ENCODE measurements at places on chromosomes 16 and 17.

- peak; percentile 37 for DNase-seq
These were observed 25.6 kb downstream of the PIEZO1 start for GRCh38 chr16:88759245-88759975.

GRCh38 chr16:84836967-84837366 lies 17.2 kb downstream of the CRISPLD2 start:
- DNase-seq = no peak

DNA sequence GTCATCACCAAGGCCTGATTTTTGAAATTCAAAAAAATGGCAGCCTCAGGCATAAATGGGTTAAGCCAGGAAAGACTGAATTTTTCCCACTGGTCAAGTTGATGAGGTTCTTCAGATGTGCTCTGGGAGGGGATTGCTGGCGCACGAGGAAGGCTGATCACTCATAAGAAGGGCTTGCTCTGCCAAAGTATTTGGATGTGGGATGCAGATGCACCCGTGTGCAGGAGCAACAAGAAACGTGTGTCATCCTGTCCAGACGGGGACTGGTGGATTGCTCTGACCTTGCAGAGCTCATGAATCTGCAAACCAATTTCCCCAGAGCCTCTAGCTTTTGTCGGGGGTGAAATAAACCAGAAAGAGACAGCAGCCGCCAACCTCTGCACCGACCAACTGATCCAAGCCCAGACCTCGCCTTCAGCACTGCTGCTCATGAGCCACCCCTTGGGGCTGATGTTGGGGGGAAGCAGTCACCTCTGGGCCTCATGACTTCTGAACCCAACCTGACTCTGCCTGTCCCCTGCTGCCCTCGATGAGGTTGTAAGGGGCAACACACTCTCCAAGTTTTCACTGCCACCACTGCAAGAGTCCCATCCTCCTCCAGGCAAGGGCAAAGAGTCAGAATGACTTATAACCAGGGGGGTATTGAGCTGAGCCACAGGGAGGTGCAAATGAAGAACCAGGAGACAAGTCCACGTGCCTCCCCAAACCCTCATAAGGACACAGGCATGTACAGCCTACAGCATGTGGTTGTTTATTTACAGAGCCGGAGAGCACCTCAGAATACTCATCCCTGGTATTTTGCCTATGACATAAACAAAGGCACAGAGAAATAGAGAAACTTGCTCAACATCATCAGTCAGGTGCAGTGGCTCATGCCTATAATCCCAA lies 452.0 kb downstream of the SOX9 start:
- no peak for DNase-seq

GRCh38 chr16:48539485-48540221 lies 70.3 kb downstream of the N4BP1 start:
- no peak for DNase-seq

DNA sequence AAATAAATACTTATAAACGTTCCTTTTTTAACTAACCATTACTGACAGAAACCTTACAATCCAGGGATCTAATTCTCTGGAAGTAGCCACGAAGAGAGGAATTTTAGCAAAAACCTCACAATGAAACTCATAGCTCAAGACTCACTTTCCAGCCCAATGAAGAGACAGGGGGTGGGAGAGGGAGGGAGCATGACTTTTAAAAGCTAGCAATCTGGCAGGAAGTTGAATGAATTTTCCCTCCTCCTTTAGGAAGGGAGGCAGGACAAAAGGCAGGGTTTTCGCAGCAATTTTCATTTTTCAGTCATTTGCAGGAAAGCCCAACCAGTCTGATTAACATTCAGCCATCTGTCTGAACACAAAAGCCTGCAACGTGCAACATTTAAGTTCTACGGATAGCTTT lies 381.5 kb upstream of the PSMD7 start:
- no peak for DNase-seq

DNA sequence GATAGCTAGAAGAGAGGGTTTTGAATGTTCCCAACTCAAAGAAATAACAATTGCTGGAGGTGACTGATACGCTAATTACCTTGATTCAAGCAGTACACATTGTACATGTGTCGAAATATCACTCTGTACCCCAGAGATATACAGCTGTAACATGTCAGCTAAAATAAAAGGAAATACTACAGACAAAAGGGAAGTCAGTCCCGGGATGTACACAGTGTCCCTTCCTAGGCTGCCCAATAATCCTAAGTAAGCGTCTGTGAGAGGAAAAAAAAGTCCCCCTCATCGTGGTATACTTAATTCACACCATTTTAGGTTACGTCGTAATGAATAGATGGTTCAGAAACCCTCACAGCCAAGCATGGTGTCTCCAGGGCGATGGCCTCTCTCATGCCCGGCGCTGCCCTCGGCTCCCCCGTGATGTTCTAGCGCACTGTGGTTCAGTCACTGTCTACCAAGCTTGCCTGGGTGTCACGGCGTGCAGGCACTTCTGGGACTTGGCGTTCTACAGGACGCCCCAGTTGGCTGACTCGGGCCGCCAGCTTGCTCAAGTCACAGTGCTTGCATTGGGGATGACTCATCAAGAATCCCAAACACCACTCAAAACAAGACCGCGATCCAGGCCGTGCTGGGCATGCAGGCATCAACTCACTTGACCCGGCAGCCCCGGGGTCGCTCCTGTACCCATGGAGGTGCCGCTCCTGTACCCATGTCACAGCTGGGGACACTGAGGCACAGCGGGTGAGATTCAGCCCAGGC lies 27.6 kb downstream of the CCDC40 start:
- no peak for DNase-seq

DNA sequence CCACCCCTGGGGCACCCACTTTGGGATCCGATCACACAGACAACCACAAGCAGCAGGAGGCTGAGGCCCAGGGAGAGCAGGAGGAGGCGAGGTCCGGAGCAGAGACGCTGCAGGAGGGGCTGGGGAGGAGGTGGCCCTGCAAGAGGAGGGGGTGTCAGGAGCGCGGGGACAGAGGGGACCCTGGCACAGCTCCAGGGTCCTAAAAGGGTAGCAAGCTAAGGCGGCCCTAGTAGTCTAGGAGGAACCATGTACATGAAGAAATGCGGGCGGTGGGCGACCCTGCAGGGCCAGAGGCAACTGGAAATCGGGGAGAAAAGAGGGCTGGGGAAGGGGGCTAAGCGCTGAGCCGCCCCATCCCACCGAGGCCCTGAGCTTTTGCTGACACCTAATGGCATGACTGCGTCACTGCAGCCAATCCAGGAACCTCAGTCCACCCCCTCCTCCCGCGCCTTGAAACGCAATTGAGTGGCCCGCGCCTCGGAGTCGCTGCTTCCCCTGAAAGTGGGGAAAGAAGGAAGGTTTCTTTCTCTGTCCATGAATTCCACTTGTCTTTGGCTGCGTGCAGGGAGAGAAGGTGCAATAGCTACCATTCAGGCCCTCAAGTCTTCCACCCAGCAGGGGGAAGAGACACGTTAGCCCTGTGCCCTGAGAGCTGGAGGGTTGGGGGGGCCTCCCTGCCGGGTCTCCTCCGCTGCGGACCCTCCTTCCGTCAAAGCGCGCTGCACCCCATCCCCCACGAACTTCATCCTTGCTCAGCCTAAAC lies 1.8 kb downstream of the ASGR1 start:
- DNase-seq = peak; percentile 30

GRCh38 chr17:49407086-49407485 lies 7.6 kb downstream of the PHB1 start:
- DNase-seq = no peak

GRCh38 chr17:57504208-57504607 lies 240.9 kb downstream of the CCDC182 start:
- no peak for DNase-seq

- no peak for DNase-seq
These were observed 27.2 kb downstream of the MOSMO start for GRCh38 chr16:22035153-22035552.

- no peak for DNase-seq
These were observed 4.9 kb downstream of the HDAC5 start for GRCh38 chr17:44118427-44119050.

DNA sequence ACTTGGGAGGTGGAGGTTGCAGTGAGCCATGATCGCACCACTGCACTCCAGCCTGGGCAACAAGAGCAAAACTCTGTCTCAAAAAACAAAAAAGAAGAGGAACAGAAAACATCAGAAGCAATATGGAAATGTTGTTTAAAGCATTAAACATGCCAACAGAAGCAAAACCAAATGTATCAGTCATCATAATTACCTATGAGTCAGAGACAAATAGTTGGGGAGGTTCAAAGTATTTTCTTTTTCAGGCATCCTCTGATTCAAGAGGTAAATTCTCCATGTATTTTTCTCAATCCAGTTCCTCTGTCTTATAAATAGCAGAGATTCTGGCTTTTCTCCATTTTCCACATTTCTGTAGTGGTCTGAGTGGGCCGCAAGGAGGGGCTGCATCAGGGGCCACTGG lies 2.1 kb upstream of the TM4SF5 start:
- DNase-seq = no peak

GRCh38 chr17:27635275-27635823 lies 4.4 kb downstream of the LGALS9 start:
- DNase-seq = no peak

DNA sequence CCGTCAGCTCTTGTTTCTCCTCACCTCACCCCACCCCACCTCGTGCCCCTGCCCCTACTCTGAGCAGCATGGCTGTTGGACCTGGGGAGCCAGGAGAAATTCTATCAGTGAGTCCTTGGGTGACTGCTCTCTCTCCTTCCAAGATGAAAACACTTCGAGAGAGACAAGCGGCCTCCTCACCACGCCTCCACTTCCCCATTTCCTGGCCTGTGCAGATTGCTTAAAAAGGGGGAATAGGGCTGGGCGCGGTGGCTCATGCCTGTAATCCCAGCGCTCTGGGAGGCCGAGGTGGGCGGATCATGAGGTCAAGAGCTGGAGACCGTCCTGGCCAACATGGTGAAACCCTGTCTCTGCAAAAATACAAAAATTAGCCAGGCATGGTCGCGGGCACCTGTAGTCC lies 9.5 kb downstream of the DLX4 start:
- DNase-seq = no peak

DNA sequence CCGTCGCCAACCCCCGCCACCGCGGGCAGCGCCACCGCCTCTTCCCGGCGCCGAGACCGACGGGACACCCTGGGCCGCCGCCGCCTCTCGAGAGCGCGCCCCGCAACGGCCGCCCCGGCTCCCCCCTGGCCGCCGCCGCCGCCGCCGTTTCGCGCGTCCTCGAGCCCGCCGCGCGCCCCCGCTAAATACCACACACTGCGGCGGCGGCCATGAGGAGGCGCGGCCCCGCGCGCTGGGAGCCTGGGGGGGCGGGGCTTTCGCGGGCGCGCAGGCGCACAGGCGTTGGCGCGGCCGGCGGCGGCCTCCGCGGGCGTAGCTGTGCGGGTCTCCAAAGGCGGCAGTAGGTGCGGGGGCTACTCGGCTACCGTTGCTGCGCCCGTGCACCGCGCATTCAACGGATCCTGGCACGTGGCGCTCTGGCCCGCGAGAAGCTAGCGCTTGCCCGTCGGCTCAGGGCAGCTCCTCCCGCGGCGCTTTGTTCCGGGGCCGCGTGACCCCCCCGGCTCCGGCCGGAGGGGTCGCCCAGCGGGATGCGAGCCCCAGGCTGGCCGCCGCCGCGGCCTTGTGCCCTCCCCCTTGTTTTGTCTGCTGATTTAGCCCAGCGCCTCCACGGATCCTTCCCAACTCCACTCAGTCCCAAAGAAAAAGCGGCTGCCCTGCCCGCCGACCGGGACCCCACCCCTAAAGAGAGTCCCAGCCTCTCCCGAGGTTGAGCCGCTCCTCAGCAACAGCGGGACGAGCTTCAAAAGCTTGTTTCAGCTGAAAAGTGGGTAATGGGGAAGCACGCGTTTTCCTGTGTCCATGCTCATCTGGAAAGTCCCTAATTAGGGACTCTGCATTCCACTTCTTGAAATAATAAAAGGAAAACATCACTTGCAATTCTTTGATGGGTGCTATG lies at the start of gene SIAH1:
SIAH1 (minus strand) TSS at position 161 of the 898 bp plus-strand sequence. CDS start 22,985 bp downstream, outside the sequence.
- peak; percentile 88 for DNase-seq

DNA sequence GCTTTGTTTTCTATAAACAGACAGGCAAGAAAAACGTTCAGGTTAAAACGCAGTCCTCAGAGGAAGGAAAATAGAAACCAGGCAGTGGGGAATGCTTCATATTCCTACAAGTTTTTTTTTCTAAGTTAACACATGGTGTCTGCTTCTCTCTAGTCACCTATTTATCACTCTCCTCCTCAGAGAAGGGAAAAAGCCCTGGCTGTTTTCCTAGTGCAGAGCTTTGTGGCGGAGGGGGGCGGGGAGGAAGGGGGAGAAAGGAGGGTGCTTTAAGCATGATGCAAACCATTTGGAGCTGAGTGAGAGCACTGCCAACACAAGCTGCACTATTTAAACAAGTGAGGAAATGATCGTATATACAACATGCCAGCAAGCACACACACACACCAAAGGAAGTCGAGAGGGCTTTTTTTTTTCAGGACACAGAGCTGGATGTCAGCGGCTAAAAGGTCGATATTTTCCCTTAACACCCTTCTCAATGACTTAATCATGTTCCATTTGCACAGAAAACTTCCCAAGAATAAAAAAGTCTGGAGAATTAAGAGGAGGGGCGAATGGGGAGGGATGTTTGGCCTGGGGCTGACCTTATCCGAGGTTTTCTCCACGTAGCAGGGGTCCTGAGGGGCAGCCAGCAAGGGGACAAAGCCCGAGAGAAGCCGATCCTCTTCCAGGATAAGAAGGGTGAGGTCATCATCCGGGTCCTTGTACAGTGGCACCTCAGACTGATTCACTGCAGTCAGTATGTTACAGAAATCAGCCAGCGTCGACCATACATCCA lies 117.4 kb downstream of the HIC1 start:
- DNase-seq = no peak

- DNase-seq = no peak
These were observed 6.7 kb downstream of the CLEC19A start for GRCh38 chr16:19292186-19292585.

GRCh38 chr17:14693382-14693781 lies 392.5 kb downstream of the HS3ST3B1 start:
- DNase-seq = no peak

- no peak for DNase-seq
These were observed 20.3 kb downstream of the XPO6 start for GRCh38 chr16:28191364-28191960.

DNA sequence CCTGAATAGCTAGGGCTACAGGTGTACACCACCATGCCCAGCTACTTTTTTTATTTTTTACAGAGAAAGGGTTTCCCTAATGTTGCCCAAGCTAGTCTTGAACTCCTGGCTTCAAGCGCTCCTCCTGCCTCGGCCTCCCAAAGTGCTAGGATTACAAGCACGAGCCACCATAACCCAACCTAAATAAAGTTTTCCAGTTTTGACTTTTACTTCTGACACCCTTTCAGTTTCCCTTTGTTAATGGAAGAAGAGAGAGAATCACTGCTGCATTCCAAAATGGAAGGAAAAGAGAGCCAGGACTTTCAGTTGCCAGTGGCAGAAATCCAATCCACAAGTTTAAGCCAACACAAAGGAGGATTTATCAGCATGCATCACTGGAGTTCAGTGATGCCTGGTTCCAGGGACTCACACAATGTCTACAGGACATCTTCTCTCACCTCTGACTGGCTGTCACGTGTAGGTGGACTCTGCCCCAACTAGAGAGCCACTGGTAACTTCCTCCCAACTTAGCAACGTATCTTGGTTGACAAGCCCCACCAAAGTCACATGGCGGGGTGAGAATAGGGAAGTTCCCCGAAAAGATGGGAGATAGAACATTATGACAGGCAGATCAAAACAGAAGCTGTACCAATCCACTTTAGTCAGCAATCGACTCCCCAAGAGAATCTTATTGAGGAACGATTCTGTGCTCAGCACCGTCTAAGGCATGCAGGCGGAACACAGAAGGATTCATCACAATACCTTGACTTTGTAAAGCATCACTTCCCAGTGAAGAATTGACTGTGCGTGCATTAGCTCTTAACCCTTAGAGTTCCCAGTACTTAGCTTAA lies 46.5 kb downstream of the GAS7 start:
- DNase-seq = no peak

GRCh38 chr16:88781140-88782077 lies 3.6 kb downstream of the PIEZO1 start:
- peak; percentile 49 for DNase-seq

GRCh38 chr16:19294156-19294649 lies 8.7 kb downstream of the CLEC19A start:
- peak; percentile 3 for DNase-seq
